ENCODE measurements at places on chromosomes 12 and 14. TPM values are rescaled to one million over a fixed set of nuclear protein-coding genes. Genes with fewer than 3 reads are reported as not detected.
A peak's percentile ranks its signal among the peaks of the same experiment; 100 is the strongest.

DNA sequence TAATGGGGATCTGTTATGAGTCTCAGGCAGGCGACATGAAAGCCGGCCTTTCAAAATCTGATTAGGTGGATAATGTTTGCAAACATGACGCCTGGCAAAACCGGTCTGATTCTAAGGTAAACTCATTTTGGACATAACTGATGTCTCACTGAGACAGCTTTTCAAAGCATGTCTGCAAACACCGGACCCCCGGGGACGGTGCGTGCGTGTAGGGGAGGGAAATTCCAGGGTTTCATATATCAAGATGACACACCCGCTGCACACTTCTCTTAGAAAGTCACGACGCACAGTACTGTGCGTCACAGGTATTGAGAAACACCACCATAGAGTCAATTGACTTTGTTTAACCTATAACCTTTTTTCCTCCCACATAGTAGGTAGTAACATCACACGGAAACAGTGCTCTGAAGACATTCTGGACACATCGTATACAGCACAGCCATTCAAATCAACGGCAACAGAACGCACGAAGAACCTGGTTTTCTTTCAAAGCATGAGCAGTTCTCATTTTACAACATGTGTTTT is 43.9 kb upstream of the TESC start:
- no peak for DNase-seq

DNA sequence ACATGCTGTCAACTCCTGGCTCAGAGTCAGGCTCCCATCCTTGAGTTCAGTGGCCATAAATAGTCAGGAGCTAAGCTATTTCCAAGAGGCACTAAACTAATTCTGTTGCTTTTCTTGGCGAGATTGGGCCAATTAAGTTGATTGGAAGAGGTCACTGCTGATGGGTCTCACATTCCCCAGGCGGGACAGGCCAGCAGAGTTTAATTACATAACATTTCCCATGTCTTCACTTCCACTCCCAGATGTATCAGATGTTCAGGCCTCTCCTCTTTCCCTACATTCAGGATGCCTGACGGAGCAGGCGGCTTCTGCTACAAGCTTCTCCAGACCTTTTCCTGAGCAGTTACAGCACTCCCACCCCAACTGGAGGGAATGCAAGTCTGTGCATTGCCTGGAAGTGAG is 5.3 kb downstream of the NTF3 start:
- no peak for DNase-seq

- DNase-seq = no peak
Observed at GRCh38 chr12:92562063-92562734, 140.6 kb upstream of the PLEKHG7 start.

DNA sequence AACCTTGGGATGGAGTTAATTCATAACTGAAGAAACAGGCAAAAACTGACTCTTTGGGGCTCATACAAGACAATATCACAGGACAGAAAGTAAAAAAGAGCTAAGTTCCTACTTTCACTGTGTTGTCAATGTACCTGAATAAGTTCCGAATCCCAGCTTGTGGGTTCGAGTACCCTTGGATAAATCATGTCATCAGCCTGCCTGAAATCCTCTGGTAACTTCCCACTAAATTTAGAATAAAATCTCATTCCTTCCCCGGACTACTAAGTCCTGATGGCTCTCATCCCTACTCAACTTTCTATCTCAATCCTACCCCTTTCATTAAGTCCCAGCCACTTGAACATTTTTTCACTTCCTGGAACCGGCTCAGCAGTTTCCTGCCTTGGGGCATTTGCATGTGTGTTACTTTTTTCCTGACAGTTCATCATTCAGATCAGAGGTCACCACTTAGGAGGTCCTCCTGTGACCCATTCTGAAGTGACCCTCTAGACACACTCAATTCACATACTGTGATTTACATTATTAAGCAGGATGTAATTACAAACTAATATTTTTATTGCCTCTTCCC is 12.7 kb downstream of the ERP29 start:
- peak; percentile 17 for DNase-seq

GRCh38 chr14:61451891-61452400 is 130.6 kb downstream of the PRKCH start:
- no peak for DNase-seq

- DNase-seq = no peak
Observed at GRCh38 chr12:325906-326305, 63.2 kb downstream of the KDM5A start.

- no peak for DNase-seq
Observed at GRCh38 chr12:116317986-116318575, 40.6 kb upstream of the MED13L start.

Gene ERBB3
- under 0.01 TPM for total RNA-seq

Gene CCDC88C
- 13.7 TPM for total RNA-seq

Gene PYGL
- 62.8 TPM for total RNA-seq

Gene MAP4K5
- 30.9 TPM for total RNA-seq

Gene SLC25A3
- 462 TPM for total RNA-seq

Gene CMA1
- not detected for total RNA-seq

Gene KRT5
- total RNA-seq = not detected
